ENCODE measurements at places on chromosomes 7 and 10.

DNA sequence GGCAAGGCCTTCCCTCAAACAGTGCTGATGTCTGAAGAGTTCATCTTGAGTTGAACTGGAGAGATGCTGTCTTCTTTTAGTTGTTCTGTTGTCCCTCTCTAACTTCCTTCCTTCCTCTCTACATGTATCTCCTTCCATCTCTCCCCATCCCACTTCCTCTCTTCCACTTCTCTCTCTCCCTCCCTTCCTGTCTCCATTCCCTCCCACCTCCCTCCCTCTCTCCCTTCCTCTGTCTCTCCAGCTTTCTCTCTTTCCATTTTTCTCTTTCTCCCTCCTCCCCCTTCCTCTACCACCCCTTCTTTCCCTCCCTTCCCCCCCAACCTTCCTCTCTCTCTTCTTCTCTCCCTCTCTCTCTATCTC lies 40.7 kb upstream of the TNS3 start:
- peak overlapping the region; percentile 85 for H3K27ac ChIP-seq
- peaks cover 9% of the 10 kb centered on the region for H3K4me1 ChIP-seq
- no peaks in the 10 kb centered on the region for H3K27me3 ChIP-seq
- no peak overlapping the region for H3K4me3 ChIP-seq
- DNase-seq, result no peak
- no peaks in the 10 kb centered on the region for H3K36me3 ChIP-seq

- peak; percentile 44 for DNase-seq
- H3K27me3 ChIP-seq, result peaks cover 9% of the 10 kb centered on the region
- H3K4me3 ChIP-seq, result no peak overlapping the region
- no peak overlapping the region for H3K27ac ChIP-seq
- H3K4me1 ChIP-seq, result peaks cover 4% of the 10 kb centered on the region
Observed at GRCh38 chr10:46560952-46561351, 4.5 kb upstream of the GPRIN2 start.

- H3K4me1 ChIP-seq, result peaks cover 8% of the 10 kb centered on the region
- no peak overlapping the region for H3K4me3 ChIP-seq
- H3K27ac ChIP-seq, result peak overlapping the region; percentile 61
- H3K27me3 ChIP-seq, result no peaks in the 10 kb centered on the region
Observed at GRCh38 chr7:469563-469961, 50.1 kb downstream of the PDGFA start.

GRCh38 chr10:7706534-7707073 lies 3.5 kb downstream of the ITIH2 start:
- no peaks in the 10 kb centered on the region for H3K36me3 ChIP-seq
- no peak overlapping the region for H3K4me3 ChIP-seq
- H3K4me1 ChIP-seq, result no peaks in the 10 kb centered on the region
- no peaks in the 10 kb centered on the region for H3K27me3 ChIP-seq
- no peak overlapping the region for H3K27ac ChIP-seq

DNA sequence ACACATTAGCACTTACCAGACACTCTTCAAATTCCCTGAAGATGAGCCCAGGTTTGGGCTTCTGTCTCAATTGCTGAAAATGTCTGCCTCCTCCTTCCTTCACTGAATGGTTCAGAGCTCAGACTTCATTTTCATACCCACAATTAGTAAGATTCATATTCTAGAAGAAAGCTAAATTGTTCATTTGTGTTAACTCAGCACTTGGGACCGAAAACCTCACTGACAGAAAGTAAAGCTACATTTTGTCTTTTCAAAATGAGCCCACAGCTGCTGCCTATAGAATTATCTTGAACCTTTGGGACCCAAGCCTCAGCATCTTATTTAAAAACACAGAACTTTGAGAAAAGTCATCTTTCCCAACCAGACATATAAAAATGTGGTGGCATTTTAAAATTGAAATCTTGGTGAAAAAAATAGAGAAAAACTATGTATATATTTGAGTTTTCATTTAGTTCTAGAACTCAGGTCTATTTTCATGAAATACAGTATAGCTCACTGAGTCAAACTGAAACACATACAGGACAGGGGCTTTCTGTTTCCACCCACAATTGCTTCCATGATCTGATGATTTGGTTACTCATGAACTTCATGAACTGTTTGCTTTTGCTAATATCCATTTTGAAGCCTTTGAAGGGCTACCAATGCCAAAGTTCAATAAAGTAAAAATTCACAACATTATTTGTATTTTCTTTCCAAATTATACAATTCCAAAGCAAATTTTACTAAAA lies 119.1 kb upstream of the PFKP start:
- H3K27me3 ChIP-seq, result no peaks in the 10 kb centered on the region
- H3K4me3 ChIP-seq, result no peak overlapping the region
- H3K4me1 ChIP-seq, result no peaks in the 10 kb centered on the region
- no peak overlapping the region for H3K27ac ChIP-seq
- H3K36me3 ChIP-seq, result no peaks in the 10 kb centered on the region

- H3K4me1 ChIP-seq, result no peaks in the 10 kb centered on the region
- no peak overlapping the region for H3K4me3 ChIP-seq
- H3K27ac ChIP-seq, result no peak overlapping the region
- DNase-seq, result no peak
Observed at GRCh38 chr7:36658335-36659171, 65.7 kb downstream of the AOAH start.

DNA sequence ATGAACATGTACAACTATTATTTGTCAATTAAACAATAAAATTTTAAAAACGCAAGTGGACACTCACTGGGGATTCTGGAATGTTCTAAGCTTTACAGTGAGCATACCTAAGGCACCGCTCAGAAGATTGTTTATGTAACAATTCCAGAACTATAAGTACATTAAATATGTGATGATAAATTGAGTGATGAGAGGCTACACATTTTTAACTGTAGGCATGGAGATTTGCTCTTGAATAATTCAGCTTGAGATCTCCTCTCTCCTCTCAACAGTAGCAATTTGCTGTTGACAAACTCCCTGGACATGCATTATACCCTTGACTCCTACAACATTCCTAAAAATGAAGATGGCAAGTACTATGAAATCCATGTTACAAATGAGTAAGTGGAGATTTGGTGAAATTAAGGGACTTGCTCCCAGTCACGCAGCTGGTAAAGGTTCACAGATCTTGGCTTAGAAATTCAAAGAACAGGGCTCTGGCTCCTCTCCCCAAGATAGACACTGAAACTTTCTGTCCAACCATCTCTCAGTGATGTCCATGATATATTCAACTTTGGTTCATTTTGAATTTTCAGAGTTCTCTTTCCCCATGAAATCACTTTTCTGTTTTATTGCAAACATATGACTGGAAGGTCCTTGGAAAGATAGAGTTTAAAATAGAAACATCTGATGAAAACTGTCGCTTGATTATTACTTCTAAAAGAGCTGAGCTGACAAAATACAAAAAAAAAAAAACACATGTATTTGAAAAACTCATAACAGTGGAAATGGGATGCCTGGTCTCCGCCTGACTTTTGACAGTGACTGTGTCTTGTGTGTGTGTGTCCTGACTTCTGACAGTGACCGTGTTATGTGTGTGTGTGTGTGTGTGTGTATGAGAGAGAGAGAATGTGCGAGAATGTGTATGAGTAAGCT lies 488.3 kb downstream of the TNS3 start:
- H3K4me3 ChIP-seq, result no peak overlapping the region
- no peak for DNase-seq
- H3K27me3 ChIP-seq, result no peaks in the 10 kb centered on the region
- H3K27ac ChIP-seq, result no peak overlapping the region
- H3K4me1 ChIP-seq, result peaks cover 2% of the 10 kb centered on the region

- peaks cover 12% of the 10 kb centered on the region for H3K4me1 ChIP-seq
- no peaks in the 10 kb centered on the region for H3K36me3 ChIP-seq
- peak overlapping the region; percentile 41 for H3K27ac ChIP-seq
Observed at GRCh38 chr10:24331457-24331856, 122.5 kb downstream of the KIAA1217 start.

- H3K4me3 ChIP-seq, result no peak overlapping the region
- DNase-seq, result no peak
- no peaks in the 10 kb centered on the region for H3K4me1 ChIP-seq
- H3K27me3 ChIP-seq, result no peaks in the 10 kb centered on the region
- H3K36me3 ChIP-seq, result no peaks in the 10 kb centered on the region
Observed at GRCh38 chr7:128019288-128019687, 11.9 kb downstream of the LRRC4 start.

GRCh38 chr10:26730552-26730951 lies 33.1 kb downstream of the PDSS1 start:
- H3K4me1 ChIP-seq, result no peaks in the 10 kb centered on the region
- no peak overlapping the region for H3K27ac ChIP-seq
- no peaks in the 10 kb centered on the region for H3K27me3 ChIP-seq
- DNase-seq, result no peak
- no peak overlapping the region for H3K4me3 ChIP-seq

DNA sequence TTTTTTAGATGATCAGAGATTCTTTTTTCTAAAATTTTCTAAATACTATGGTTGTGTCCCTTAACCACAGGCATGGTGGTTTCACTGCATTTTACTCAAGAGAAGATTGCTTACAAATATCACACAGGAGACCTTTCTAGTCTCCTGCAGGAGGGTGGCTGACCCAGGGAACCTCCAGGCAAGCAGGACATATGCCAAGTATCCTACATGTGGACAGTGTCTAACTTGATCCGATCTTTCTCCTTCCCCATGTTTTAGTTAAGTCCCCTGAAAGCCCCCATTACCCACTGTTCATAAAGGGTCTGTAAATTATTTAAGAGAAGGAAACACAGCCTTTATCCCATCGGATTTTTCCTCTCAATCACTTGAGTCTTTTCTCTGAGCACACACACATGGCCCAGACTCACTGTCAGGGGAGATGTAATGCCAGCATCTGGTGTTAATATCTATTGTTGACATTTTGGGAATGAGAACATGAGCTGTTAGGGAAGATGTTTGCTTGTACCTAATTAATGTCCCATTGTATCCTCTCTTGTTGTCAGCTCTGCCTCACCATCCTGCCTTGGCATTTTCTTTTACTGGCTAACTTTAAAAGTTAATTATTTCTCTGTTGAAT lies 755.2 kb downstream of the AUTS2 start:
- H3K27ac ChIP-seq, result no peak overlapping the region
- no peak for DNase-seq
- H3K4me1 ChIP-seq, result no peaks in the 10 kb centered on the region
- H3K27me3 ChIP-seq, result no peaks in the 10 kb centered on the region

DNA sequence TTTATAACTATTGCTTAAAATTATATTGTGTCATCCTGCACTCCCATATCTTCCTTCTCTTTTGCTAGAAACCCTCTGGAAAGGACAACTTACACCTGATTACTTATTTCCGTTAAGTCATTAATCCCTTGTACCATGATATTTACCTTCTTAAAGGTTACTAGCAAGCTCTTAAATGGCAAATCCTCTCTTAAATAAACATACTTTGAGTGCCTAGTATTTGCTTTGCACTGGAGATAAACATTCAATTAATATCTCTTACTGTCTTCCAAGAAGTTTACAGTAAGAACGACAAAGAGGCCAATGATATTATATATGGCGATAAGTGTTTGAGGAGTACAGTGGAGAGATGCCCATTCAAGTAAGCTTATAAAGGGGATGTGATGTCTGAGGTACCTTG lies 278.3 kb downstream of the HGF start:
- H3K27me3 ChIP-seq, result no peaks in the 10 kb centered on the region
- H3K4me1 ChIP-seq, result no peaks in the 10 kb centered on the region
- no peaks in the 10 kb centered on the region for H3K36me3 ChIP-seq
- DNase-seq, result no peak
- no peak overlapping the region for H3K27ac ChIP-seq
- H3K4me3 ChIP-seq, result no peak overlapping the region

DNA sequence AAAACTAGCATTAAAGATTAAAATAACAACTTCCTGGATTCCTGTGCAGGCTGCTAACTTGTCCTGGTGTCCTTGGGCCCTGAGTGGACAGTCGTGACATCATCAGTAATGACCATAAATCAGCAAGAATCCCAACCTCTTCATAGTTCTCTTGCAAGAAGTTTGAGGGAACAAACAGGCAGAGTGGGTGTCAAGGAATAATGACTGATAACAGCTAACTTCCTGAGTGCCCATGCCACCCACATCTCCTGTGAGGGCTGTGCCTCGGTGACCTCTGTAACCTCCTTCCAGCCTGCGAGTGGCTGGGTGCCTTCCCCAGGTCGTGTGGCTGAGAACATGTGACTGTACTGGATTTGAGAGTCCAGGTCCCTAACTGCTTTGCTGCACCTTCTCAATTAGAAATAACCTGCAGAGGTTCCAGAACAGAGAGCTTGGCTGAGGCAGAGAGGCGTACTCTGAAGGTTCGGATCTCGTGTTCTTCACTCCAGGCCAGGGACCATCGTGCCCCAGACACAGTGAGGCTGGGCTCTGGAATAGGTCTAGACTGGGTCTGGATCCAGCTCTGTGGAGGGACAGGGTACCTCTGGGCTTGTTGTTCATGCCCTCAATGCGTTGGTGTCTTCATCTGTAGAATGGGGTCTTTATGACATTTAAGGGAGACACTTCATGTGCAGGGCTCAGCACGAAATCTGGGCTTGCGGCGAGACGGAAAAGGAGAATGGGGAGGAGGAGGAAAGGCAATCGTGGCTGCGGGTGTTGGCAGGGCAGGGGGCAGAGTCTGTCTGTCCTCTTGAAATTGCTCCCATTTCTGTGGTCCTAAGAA lies 313.1 kb upstream of the ZNF32 start:
- DNase-seq, result peak; percentile 65
- no peak overlapping the region for H3K4me3 ChIP-seq
- no peaks in the 10 kb centered on the region for H3K27me3 ChIP-seq
- H3K36me3 ChIP-seq, result no peaks in the 10 kb centered on the region

DNA sequence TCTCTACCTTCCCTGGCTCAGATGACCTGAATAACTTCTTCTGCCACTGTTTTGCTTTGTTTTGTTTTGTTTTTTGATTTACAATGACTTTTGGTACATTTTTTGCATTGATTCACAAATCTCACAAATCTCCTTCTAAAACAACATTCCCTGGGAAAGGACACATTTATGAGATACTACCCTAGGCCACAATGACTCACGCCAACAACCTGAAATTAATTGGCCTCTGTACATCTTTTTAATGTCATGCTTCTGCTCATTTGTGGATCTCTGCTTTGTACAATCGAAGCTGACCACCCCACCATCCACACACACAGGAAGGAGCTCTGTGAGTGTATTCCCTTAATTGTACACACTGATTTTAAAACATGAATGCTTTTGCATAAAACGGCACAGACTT lies 156.7 kb upstream of the PFKP start:
- H3K36me3 ChIP-seq, result no peaks in the 10 kb centered on the region
- DNase-seq, result no peak
- no peak overlapping the region for H3K4me3 ChIP-seq
- H3K27ac ChIP-seq, result no peak overlapping the region
- H3K27me3 ChIP-seq, result no peaks in the 10 kb centered on the region

DNA sequence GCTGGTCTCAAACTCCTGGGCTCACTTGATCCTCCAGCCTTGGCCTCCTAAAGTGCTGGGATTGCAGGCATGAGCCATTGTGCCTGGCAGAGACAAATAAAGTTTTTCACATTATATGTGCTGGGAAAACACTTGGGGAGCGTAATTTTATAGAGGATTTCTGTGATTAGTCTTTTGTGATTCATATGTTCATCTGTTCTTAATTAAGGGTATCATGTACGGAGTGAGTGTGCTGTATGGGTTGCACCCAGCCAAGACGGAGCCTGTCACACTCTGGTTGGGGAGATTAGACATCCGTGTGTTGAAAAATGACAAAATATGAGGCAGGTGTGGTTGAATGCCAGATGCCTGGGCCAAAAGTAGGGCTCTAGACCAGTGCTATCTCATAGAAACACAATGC lies 10.3 kb downstream of the ADRB1 start:
- no peak overlapping the region for H3K4me3 ChIP-seq
- H3K4me1 ChIP-seq, result no peaks in the 10 kb centered on the region
- H3K27ac ChIP-seq, result no peak overlapping the region
- no peaks in the 10 kb centered on the region for H3K27me3 ChIP-seq
- no peaks in the 10 kb centered on the region for H3K36me3 ChIP-seq
